ENCODE measurements at places on chromosomes 5 and 9.

GRCh38 chr9:28841775-28842174 lies 1268.5 kb upstream of the C9orf72 start:
- no peak for DNase-seq

DNA sequence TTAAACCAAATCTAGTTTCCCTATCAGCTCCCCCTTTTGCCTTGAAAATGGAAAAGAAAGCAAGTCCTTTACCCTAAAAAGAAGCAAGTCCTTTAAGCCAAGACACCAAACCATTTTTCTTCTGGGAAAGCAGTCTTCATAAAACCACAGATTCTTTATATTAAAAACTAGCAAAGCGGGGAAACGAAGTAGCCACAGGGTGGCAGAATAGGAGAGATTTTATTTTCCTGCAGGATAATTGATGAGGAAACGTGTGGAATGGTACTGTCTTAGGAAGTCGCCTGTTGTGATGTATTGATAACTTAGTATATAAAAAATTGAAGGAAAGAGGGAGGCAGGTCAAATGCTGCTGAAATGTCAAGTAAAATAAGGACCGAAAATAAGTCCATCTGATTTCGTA lies 41.1 kb downstream of the ZNF883 start:
- no peak for DNase-seq

- DNase-seq, result no peak
Measured at GRCh38 chr9:137251194-137251461, at the start of gene STPG3. Gene STPG3, plus strand, starts transcription at chr9:137251286. Its CDS starts 1 bp downstream, at chr9:137251287.

DNA sequence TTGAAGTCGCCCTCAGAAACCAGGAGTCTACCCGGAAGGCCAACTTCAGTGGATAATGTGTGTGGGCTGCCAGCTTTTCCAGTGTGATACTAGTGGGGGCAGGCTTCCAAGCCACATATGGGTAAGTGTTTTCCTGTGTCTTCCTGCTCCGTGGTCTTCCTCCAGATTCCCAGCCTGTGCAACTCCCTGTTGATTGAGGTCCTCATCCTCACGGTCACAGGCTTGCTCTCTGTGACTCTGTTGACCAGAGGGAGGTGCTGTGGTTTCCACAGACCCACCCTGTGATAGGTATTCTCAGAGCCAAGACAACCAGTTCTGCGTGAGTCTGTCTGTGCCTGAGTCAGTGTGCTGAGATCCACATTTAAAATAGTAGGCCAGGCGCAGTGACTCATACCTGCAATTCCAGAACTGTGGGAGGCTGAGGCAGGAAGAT lies 388.0 kb upstream of the IRX2 start:
- no peak for DNase-seq

GRCh38 chr9:131703697-131704096 lies 36.2 kb downstream of the RAPGEF1 start:
- no peak for DNase-seq

GRCh38 chr5:115429345-115429940 lies 115.1 kb downstream of the FEM1C start:
- DNase-seq, result no peak

DNA sequence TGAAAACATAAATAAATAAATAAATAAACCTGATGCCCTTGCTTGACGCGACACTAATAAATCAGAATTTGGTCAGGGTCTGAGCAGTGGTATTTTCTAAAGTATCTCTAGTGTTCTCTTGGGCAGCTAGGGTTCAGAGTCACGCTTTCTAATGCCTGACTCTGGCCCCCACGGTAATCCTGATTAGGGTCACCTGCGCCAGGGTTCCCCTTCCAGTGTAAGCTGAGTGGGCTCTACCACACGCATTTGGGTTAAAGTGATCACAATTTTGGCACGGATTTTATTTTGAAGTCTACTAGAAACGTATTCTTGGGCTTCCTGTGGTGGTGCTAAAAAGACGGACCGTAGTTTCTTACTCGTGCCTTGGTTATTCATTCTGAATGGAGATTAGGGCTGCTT lies 651 bp downstream of the TTC1 start:
- no peak for DNase-seq

- DNase-seq, result peak; percentile 58
Measured at GRCh38 chr9:132268725-132269352, 85.9 kb downstream of the SETX start.

DNA sequence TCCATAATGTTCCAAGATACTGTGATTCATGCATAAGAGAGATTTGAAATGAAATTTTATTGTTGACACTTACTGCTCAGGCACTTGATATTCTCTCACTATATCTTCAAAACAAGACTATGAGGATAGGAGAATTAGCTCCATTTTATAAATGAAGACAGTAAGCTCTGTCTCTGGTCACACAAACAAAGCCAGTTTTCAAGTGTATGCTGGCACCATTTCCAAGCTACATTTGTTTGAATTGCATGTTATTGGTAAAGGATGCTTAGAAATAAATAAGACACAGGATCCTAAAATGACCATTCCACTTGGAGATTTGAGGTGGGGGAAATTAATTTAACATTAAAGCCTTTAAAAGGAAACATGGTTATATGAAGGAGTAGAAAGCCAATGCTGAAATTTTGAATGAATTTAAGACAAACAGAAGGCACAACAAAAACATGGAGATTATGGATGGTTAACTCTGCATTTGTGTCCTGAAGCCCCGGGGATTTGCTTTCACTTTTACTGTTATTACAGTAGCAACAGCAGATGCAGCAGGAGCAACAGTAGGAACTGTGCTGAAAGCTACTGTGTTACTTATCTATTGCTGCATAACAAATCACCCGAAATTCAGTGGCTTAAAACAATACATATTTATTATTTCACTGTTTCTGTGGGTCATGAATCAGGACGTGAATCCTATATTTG lies 79.7 kb upstream of the ASTN2 start:
- peak; percentile 85 for DNase-seq

- DNase-seq, result peak; percentile 75
Measured at GRCh38 chr9:69174616-69175463, 763 bp downstream of the TJP2 start.

- DNase-seq, result no peak
Measured at GRCh38 chr5:34899066-34899465, 16.2 kb downstream of the RAD1 start.

DNA sequence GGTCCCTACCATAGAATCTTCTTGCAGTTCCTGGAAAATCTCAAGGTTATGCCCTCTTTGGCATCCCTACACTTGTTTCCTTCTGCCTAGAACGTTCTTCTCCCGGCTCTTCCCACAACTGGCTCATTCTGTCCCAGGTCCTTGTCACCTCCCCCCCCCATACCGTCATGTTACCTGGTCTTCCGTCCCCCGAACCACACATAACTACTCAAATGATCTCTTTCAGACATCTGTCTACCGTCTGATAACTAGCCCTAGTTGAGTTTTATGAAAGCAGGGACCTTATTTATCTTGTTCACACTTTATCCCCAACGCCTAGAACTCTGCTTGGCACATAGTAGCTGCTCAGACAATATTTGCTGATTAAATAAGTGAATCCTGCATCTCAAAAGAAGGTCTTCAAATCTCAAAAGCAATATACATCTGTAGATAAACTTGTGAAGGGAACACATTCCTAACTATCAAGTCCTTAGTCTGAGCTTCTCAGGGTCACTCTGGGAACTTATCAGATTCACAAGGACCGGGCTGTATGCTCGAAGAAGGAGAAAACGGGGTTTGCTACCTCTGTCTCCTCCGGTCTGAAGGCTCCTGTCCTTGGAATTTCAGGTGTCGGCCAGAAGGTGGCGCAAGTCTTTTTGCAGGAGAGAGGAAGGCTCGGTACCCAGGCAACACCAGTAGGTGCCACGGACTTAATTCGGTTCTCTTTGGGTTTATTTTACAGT lies 30.0 kb downstream of the LCP2 start:
- peak; percentile 85 for DNase-seq

DNA sequence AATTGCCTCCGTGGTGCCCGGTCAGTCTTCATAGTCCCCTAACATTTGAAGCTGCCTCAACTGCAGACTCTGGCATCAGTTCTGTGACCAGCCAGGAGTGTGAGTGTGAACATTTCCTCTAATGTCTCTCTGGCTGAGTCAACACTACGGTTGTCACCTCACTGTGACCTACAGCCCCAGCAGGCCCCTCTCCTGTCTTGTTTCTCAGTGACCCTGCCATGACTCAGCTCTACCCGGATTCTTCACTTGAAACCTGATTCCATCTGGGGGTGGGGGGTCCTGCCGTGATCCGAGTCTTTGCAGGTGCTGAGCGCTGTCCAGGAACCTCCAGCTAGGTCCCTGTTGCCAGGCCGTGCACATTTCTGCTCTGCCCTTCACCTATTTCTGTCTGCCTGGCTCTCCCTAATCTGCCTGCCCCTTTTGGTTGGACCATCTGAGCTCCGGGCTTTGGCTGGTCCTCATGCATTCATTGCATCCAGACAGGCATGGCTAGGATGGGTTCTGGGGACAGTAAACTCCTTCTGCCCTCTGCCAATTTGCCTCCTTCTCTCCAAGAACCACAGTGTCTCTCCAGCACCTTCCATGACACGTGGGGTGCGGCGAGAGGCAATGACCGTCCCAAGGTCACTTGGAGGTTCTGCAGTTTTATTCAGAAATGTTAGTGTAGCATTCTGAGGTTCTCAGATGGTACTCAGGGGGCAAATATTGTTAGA lies 24.2 kb downstream of the STC2 start:
- no peak for DNase-seq

DNA sequence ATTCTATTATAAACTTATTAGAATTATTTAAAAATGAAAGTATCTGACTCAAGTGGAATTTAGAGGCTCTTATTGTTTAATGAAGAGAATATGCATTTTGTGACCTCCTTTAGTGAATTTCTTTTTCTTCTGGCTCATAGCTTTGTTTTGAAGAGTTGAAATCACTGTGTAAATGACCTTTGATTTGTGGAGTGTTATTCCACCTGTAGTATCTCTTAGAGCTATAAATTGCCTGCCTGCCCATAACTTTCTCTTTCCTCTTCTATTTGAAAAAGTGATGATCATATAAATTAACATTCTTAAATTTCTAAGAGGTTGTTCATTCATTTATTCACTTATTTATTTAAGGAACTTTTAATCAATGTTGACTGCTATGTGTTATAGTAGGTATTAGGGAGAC lies 16.1 kb downstream of the CSNK1G3 start:
- DNase-seq, result no peak

DNA sequence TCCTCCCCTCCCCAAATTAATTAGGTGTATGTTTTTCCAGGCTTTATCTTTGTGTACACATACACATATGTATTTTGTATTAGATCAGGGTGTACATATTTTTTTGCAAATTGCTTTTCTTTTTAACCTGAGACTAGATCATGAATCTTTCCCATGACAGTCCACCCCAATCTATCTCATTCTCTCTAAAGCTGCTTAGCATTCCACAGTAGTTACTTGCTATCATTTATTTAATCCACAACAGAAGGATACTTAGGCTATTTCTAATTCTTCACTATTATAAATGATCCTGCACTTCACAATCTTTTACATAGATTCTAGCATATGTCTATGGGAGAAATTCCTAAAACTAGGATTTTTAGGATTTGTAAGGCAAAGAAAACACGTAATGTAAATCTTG lies 43.9 kb downstream of the SH3RF2 start:
- DNase-seq, result no peak

- no peak for DNase-seq
Measured at GRCh38 chr5:162325143-162325727, 257.7 kb downstream of the GABRG2 start.

DNA sequence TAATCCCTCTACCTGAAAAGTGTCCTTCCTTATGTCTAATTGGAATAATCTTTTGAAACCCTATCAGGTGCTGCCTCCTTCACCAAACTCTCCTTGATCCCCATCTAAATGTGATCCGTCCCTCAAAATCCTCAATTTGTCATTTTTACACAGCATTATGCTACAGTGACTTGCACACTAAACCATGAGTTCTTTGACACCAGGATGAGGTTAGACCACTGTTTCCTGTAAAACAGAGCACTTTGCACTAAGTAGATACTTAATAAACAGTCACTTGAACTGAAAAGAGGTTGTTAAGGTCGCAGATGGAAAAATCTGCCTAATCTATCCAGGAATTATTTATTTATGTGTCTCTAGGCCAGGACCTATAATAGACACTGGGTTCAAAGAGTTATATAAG lies 44.2 kb upstream of the TLX3 start:
- no peak for DNase-seq

- DNase-seq, result peak; percentile 75
Measured at GRCh38 chr5:156326718-156327259, at the start of gene SGCD. Gene SGCD, plus strand, starts transcription at chr5:156327164.

DNA sequence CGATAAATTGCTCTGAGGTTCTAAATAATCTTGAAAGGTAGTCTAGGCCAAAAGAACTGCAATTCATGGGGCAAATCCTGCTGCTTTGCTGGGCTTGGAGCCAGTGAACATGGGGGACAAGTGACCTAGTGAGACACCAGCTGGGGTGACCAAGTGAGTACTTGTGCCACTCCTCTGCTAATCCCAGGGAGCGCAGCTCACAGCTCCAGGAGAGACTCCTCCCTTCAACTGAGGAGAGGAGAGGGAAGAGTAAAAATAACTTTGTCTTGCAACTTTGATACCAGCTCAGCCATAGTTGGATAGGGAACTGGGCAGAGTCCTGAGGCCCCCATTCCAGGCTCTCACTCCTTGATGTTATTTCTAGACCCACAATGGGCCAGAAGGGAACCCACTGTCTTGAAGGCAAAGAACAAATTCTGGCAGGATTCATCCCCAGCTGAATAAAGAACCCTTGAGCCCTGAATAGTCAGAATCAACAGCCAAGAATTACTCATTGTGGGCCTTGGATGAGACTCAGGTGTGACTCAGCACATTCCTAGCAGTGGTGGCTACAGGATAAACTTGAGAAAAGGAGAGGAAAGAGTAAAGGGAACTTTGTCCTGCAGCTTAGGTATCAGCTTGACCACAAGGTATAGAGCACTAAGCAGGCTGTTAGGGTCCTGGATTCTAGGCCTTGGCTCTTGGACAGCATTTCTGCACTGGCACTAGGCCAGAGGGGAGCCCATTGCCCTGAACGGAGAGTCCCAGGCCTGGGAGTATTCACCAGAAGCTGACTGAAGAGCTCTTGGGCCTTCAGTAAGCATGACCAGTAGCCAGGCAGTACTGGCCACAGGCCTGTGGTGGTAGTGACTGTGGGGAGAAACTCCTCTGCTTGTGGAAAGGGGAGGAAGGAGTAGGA lies 288.3 kb upstream of the CDH18 start:
- DNase-seq, result no peak

DNA sequence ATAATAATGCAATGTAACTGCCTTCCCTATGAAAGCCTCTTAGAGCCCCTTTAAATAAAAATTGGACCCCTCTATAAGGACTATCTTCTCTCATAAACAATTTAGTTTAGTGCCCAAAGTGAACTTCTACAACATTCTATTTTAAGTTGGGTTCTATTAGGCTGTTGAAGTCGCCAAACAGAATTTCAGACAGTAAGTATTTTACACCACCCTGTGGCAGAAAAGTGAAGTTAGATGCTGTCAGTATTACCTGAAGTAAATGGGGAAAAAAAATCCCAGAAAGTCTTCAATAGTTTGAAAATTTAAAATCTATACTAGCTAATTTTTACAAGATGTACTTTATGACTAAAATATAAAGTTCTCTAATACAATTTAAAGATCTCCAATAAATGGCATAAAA lies 29.5 kb downstream of the CAAP1 start:
- DNase-seq, result no peak

- DNase-seq, result no peak
Measured at GRCh38 chr5:152221721-152222629, 183.1 kb downstream of the NMUR2 start.
